Stimulated activated CD4-positive, alpha-beta T cell treated with anti-CD3 and anti-CD28 coated beads, Interleukin-1b, Interleukin-23, amount 100 ng/mL, for 24 hours (primary cell): ENCODE measurements at places on chromosomes 4 and X.

DNA sequence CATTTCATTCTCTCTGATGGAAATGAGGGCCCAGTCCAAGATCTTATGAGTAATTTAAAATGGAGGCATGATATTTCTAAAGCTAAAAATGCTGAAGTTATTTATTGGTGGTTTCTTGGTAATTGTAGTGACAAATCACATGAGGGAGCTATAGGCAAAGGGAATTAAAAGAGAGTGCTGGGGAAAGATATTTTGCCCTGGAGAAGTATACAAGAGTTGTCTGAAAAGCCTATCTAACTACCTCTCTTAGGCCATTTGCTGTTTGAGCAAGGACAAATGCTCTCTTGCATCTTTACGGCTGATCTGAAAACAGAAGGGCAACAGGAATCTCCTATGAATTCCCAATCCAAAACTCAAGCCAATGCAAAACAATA lies 89.4 kb downstream of the FMR1NB start:
- no peak for DNase-seq

DNA sequence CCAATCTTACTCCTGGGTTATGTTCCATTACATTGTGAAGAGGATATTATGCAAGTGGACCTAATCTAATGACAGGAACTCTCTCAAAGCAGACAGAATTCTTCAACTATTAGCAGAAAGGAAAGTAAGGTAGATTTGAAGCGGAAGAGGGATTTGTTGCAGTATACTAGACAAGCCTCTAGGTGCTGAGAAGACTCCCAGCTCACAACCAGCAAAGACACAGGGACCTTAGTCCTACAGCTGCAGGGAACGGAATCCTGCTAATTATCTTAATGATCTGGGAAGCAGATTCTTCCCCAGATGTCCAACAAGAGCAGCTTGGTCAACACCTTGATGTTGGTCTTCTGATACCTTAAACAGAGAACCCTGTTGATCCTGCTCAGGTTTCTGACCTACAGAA lies 73.6 kb downstream of the STK32B start:
- DNase-seq: no peak

DNA sequence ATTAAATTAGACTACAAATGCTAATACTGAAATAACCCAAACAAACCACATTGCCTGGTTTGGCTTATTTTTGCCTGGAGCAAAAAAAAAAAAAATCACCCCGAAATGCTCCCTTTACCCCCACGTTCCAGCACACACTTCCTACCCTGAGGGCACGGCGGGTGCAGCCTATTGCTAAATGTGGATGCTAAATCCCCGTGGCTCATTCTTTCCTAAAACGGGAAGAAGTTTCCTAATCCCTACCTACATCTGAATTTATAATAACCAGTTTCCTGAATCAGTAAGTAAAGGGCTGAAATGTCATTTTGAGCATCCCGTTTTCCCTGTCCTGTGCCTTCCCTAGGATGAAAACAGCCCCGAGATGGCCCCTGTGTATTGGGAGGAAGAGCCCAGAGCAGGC lies 97.0 kb downstream of the ABLIM2 start:
- DNase-seq: no peak

GRCh38 chr4:139734201-139734874 lies 68.7 kb downstream of the MGST2 start:
- DNase-seq: no peak

GRCh38 chr4:56405016-56405415 lies 17.7 kb upstream of the AASDH start:
- DNase-seq: no peak

- DNase-seq: no peak
Observed at GRCh38 chr4:17096692-17097091, 198.2 kb upstream of the LDB2 start.

DNA sequence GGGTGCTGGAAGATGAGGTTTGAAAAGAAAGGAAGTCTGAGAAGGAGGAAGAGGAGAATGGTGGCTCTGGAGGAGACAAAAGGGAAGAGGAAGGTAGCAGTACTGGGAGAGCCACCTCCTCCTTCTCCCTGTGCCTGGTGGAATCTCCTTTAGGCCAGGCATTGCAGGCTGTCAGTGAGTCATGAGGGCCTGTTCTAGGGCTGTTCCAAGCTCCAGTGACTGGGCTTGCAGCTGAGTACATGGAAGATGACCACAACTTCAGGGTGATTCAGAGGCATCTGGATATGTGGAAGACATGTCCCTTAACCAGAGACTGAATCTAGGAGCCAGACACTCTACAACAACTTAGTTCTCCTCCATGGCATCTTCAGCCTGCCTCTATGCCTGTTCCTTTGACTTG lies 107.8 kb downstream of the EFNB1 start:
- DNase-seq: no peak
